ENCODE measurements at places on chromosomes 16 and 17.

- no peak for DNase-seq
Observed at GRCh38 chr17:74677558-74678466, 34.9 kb downstream of the CD300LF start.

DNA sequence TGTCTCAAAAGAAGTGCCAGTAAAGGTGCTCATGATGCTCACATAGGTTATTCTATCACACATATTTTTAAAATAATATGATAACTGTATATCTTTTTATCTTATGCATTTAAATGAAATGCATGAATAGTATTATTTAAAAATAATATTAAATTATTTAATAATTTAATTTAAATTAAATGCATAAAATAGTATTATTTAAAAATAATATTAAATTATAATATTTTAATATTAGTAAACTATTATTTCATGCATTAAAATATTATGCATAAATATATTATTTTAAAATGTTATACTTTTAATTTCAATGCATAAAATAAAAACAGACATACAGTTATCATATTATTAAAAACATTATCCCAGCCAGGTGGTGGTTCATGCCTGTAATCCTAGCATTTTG lies 33.4 kb downstream of the TMC7 start:
- DNase-seq: no peak

DNA sequence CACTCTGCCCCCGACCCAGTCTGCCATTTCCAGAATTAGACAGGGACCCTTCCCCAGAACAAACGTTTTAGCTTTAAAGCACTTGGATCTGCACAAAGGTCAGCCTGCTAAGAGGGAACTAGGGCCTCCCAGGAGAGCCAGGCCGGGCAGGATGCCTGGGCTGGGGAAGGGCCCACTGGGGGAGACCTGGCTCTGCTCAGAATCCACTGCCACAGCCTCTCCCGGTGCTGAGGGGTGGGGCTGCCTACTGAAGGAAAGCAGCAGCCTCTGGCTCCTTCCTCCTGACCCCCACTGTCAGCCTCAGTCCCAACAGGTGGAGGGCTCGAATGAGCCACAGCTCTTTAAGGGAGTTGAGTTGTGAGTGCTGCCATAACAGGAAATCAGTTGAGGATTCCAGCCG lies 1.7 kb downstream of the YBX2 start:
- no peak for DNase-seq

DNA sequence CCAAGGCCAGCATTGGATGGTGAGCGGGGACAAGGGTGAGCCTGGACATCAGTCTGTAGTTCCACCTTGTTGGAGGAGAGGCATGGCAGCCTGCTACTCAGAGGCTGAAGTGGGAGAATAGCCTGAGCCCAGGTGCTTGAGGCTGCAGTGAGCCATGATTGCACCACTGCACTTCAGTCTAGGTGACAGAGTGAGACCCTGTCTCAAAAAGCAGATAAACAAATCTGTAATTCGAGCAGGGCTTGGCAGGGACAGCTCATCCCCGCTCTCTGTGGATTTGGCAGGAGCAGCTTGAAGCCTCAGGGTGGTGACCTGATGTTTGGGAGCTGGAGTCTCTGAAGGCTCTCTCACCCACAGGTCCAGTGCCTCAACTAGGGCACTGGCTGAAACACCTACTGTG lies 38.6 kb upstream of the ZCCHC14 start:
- DNase-seq: no peak

Measured in stimulated activated CD4-positive, alpha-beta T cell treated with anti-CD3 and anti-CD28 coated beads, Interleukin-4, amount 100 ng/mL, for 1 hour (primary cell).